ENCODE measurements at places on chromosomes 6 and 20.

- no peak for DNase-seq
Measured at GRCh38 chr6:93420163-93420795, 920 bp upstream of the EPHA7 start.

DNA sequence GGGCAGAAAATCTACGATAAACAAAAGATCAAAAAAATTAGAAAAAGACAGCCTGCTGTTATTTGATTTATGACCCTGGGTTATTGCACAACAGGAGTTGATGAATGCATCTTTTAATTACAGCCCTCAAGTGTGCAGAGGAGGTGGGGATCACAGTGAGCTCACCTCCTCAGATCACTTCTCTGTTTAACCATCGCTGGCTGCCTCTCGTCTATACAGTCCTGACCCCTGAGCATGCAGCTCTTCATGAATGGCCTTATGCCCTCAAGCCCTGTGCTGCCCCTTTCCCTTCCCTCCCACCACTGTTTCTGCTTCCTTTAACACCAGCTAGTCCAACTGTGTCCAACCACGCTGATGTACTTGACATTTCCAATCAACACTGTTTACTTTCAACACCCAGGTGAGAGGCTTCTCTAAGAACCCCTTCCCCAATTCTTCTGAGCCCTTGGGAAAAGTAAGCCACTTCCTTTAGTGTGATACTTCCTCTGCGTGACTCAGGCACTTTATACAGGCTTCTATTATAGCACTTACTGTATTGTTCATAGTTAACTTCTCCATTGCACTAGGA, 60.6 kb upstream of the RIPOR2 start:
- no peak for DNase-seq

DNA sequence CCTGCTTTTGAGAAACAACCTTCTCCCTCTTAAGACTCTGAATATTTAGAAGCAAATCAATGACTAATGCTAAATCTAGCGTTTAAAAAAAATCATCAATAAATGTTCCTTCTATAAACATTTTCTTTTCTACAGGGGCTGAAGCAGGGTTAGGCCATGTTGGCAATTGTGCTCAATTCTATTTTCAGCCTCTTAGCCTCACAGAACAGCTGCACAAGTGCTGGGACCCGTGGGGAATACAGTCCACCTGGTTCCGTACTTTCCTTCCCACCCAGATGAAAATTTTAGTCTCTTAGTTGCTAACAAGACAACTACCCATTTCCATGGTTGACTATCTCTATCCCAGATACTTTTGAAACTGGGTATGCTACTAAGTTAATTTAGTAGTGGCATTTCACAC, 138.6 kb downstream of the RPS12 start:
- no peak for DNase-seq

- DNase-seq = no peak
Measured at GRCh38 chr6:6193221-6193745, 127.2 kb downstream of the F13A1 start.

DNA sequence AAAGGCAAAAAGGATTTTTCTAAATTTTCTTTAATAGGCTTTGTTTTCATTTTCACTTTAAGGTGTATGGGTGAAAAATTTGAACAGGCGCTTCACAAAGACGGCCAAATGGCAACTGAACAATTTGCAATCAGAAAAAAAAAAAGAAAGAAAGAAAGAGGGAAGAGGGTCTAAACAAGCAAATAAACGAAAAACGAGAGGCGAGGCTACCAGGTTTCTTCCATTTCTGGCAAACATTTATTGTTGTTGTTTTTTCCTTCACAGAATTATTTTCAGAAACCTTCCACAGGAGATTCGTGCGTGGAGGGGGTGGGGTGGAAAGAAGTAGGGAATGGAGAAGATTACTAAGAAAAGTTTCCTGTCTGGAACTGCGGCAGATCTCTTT, 24.3 kb downstream of the POM121L2 start:
- DNase-seq = no peak

DNA sequence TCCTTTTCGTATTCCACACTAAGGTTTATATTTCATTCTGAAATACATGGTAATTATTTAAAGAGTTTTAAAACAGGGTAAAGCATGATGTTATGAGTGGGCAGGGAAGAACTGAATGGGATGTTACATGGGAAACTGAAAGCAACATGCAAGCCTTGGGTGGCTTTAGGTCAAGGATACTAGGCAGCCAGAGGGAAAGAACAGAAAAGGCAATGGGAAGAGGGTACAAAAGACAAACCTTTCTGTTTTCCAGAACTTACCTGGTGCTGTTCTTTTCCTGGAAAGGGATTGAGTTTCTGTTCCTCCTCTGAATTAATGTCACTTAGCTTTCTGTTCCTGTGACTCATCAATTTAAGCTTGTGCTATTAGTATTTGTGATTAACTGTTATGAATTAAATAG, 71.2 kb upstream of the SMIM8 start:
- DNase-seq = no peak

DNA sequence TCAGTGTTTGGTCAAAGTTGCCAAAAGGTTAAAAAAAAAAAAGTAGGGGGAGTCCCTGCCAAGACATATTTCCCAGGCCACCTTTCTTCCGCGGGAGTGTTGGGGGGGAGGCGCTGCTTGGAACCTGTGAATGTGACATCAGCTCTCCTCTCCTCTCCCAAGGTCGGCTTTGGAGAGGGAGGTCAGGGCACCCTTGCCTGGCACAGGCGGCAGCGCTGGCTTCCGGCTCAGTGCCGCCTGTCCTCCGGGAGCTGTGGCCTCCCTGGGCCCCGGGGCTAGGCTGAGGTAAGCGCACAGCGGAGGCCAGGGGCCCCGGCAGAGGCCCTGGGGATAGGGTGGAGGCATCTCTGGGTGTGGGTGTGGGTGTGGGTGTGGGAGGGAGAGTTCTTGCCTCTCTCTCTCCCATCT, 1.9 kb upstream of the EDN1 start:
- DNase-seq = no peak

DNA sequence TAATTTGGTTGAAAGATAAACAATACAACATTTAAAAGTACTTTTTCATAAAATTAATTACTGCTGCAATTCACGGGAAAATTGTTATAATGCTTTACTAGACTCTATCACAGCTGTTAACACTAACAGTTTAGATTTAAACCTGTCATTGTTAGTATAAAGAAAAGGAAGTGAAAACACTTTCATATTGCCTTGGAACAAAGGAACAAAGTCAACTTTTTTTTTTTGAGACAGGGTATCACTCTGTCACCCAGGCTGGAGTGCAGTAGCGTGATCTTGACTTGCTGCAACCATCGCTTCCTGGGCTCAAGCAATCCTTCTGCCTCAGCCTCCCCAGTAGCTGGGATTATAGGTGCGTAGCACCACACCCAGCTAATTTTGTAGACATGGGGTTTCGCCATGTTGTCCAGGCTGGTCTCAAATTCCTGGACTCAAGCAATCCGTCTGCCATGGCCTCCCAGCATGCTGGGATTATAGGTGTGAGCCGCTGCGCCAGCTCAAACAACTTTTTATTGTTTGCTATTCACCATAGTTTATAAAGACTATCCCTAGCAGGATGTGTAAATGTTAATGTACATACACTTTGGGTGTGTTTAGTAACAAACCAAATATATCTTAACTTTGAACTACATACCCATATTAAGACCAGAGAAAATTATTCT, 22.1 kb downstream of the SLC35A1 start:
- no peak for DNase-seq

GRCh38 chr6:81777586-81778268, 25.2 kb upstream of the TENT5A start:
- no peak for DNase-seq

GRCh38 chr20:34570859-34571306, 12.4 kb downstream of the MAP1LC3A start:
- DNase-seq = no peak

DNA sequence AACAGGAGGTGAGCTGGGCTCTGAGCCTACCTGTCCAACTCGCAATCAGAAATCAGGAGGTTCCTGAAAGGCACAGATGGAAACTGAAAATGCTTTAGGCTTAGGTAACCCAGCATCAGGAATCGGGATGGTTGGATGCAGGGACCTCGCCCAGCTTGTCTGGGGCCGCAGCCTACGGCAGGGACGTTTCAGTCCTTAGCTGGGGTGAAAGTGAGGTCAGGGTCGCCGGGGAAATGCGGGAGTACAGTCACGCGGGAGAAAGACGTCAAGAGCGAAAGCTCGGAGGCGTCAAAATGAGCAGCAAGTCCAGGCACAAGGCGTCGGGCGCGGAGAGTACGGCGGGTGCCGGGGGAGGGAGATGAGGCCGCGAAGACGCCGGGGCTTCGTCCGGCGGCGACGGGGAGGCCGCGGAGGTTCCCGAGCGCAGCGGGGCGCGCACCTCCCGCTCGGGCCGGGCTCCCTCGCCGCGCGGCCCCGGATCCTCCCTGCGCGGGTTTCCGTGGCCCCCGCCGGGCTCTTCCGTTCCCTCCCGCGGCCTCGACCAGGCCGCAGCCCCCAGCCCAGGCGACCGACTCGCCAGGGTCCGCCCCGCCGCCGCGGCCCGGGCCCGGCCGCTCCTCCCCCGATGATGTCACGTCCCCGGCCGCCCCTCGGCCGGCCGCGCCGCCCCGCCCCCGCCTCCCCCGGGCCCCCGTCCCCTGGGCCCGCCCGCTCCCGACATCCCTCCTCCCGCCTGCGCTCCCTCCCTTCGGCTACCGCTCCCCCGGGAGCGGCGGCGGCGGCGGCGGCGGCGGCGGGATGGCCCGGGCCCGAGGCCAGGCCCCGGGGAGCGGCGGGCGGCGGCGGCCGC, at the start of gene EBF4:
Gene EBF4, plus strand, starts transcription at position 745 of the 850 bp plus-strand sequence. CDS start 866 bp downstream, outside the sequence.
- DNase-seq = peak; percentile 74

GRCh38 chr20:10947726-10948125, 273.9 kb upstream of the JAG1 start:
- no peak for DNase-seq

DNA sequence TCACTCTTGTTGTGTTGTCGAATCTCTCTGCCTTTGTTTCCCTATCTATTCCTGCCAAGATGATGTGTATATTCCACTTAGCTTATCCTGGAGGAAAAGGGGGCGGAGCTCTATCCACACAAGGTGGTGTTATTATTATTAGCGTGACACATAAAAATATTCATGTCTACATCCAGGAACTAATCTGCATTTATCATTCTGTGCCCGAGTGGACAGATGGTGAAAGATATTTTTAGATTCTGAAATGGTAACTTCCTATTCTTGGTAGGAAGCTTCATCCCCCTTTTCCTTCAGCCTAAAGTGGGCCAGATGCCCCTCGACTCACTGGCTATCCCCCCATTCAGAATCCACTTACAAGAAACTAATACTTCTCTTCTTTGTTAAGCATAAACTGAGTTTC, 2.0 kb downstream of the XKR7 start:
- no peak for DNase-seq

DNA sequence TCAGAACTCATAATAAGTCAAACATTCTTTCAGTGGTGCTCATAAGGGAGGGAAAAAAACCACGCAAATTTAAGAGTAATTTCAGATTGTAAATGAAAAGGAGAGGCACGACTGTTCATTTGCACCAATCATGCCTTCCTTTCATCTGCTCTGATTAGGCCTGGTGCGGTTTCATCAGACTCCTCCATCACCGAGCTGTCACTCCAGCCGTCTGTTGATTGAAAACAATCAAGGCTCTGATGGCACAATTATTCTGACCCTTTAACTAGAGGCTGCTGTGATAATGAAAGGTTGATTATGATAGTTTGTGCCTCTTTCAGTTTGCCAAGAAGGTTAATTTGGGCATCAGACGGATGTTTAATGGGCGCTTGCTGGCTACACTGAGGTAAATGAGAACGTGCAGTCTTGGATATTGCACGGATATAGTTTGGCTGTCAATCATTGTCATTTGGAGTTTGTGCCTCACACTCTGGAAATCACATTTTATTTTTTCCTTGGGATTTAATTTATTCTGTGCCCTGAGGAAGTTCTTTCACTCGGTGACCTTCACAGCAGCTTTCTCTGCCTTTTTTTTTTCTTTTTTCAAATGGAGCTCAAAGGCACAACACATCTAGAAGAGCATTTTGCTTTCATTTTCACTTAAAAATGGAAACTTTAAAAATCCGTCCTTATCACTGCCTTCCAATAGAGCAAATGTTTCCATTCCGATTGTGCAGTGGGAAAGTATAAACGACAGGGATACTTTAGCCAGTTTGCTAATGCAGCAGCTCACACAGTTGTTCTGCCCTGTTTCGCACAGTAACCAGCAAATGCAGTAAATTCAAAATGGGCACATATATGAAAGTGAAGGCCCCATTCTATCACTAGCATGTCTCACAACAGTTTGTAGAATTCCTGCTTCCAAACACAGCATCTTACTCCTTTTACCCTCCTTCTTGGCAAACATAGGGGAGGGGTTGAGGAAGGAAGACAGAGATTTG, 172.8 kb downstream of the KLHL32 start:
- no peak for DNase-seq

GRCh38 chr6:42120895-42121865, 21.2 kb downstream of the C6orf132 start:
- peak; percentile 53 for DNase-seq

DNA sequence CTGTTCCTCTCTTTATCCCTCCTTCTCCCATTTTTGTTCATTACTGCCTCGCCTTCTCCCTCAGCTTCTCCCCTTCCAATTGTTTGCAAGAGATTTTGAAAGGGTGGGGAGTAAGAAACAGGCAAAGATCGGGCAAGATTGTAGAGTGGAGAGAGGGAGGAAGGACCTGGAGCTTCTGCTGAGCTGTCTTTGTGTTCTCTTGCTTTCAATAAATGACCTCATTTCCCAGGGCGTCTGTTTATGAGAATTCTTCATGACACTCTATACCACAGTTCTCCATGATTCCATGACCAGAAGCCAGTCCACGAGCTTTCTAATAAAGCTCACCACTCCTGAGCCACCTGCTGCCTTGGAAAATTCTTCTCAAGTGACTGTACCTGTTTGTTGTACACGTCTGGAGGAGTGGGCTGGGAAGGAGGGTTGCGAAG, 50.0 kb upstream of the PLEKHG1 start:
- DNase-seq = no peak

- DNase-seq = peak; percentile 60
Measured at GRCh38 chr6:2970753-2971419, 481 bp downstream of the SERPINB6 start.

DNA sequence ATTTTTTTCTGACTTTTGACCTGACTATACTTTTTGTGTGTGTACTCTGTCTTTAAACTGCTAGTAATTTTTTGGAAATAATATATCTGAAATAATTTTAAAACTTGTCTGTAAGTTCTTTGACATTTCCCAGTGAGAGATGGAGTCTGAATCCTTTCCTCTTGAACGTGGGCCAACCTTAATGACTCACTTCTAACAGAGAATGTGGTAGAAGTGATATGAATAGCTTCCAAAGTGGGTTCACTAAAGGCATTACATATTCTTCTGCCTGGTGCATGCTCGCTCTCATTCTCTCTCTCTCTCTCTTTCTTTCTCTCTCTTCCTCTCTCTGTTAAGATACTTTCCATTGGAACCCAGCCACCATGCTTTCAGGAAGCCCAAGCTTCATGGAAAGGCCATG, 108.7 kb upstream of the FERMT1 start:
- DNase-seq = no peak

DNA sequence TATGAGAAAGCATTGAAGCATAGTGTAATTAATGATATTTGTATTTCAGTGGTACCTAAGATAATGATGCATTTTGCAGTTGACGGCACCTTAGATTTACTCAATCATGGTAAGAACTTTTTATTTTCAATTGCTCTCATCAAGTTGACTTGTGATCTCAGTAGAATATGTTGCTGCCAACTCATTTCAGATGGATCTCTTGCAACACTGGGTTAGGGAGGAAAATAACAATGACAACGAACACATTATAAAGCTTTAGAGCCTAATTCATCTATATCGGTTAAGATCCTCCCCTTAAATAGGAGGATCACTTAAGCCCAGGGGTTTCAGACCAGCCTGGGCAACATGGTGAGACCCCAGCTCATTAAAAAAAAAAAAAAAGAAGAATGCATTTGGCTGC, 18.0 kb upstream of the TBC1D22B start:
- DNase-seq = no peak

All from HTR-8/SVneo (cell line).